ENCODE measurements at places on chromosomes 12 and 14.

DNA sequence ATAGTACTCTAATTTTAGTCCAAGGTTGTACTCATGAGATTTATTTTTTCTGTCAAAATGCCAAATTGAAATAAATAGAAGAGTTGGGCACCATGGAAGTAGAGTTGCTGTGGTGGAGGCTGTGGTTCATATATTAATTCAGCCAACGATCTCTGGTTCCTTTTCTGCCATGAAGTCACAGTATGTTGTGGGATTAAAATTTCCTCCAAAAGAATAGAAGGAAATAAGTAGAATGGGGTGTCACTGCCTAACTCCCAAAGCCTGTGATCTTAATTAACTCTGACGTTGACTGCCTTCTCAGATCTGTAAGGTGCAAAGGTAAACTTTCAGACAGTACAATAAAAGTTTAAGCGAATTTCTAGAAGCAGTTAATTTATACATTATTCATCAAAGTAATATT lies 37.6 kb upstream of the FBXO34 start:
- no peak for DNase-seq

GRCh38 chr12:115233891-115234543 lies 550.0 kb upstream of the TBX3 start:
- DNase-seq = no peak

DNA sequence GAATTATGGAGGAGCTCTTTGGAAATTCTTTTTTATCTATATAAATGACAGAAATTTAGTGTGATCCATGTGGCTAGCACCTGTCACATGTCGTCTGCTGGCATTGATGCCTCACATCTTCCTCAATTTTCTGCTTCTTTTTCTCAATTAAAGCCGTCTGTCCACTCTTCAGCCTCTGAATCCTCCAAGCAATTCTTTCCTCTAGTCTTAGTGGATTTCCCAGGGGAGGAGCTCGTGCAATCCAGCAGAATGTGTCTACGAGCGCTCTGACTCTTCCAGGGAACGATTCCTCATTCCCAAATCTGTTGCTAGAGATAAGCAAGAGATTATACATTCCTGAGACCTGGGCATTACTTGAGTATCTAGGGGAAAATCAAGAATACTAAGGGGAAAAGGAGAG lies 176.6 kb downstream of the EMP1 start:
- no peak for DNase-seq

- no peak for DNase-seq
These were observed 410.2 kb downstream of the APAF1 start for GRCh38 chr12:99055299-99055698.

DNA sequence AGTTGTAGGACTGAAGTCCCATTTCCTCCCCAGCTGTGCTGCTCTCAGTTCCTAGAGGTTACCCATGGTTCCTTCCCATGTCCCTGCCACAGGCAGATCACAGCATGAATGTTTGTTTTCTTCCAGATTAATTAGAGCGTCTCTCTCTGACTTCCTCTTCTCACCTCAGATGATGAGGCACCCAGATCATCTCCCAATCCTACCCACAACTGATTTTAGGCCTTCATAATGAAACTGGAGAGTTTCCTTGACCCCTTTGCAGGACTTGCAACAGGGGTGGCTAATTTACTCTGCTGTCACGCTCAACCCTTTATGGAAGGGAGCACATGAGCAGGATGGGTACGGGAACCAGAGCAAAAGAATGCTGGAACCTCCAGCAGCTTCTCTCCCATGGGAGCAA lies 32.1 kb upstream of the TXNRD1 start:
- no peak for DNase-seq

Measured in CD4-positive, alpha-beta T cell treated with Interleukin-17A for 1 hour (primary cell).